ENCODE measurements at places on chromosomes 12 and 14.

GRCh38 chr12:115407723-115408122 is 723.7 kb upstream of the TBX3 start:
- no peak for DNase-seq

- no peak for DNase-seq
Measured at GRCh38 chr12:86249851-86250250, 6.3 kb downstream of the MGAT4C start.

DNA sequence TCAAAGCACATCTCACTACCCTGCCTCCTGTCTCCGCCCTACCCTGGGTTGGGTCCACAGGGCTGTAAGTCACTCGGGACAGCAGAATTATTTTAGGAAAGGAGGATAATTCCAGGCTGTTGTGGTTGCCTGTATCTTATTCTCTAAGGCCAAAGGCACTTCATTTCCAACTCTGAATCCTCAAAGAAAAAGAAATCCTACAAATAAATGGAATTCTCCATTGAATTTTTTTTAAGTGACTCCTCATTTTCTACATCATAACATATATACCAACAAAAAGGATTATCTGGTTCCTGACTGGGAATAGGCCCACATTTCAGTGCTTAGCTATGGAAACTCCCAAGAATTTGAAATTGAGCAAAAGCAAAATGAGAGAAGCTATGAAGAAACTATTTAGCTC is 186.4 kb downstream of the ITPR2 start:
- DNase-seq: no peak

GRCh38 chr12:12899530-12900380 is 8.4 kb downstream of the GPRC5A start:
- DNase-seq: peak; percentile 91

- no peak for DNase-seq
Measured at GRCh38 chr14:100359881-100360280, 36.7 kb downstream of the SLC25A47 start.

DNA sequence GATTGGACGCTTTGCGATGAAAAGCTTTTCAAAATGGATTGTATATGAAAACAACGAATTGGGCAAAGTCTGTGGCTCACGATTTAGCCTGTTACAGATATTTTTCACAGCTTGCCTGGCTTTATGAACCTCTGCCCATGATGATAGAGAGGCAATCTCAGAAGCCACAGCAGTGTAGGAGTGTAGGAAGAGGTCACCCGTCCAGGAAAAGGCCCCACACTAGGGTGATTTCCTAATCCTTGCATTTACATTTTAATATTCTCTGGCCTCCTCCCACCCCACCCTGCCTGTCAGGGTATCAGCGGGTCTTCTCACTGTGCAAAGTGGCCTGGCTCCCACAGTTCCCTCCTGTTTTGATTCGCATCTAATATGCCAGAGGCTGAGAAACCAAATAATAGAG is 81.8 kb upstream of the FOXN3 start:
- no peak for DNase-seq

DNA sequence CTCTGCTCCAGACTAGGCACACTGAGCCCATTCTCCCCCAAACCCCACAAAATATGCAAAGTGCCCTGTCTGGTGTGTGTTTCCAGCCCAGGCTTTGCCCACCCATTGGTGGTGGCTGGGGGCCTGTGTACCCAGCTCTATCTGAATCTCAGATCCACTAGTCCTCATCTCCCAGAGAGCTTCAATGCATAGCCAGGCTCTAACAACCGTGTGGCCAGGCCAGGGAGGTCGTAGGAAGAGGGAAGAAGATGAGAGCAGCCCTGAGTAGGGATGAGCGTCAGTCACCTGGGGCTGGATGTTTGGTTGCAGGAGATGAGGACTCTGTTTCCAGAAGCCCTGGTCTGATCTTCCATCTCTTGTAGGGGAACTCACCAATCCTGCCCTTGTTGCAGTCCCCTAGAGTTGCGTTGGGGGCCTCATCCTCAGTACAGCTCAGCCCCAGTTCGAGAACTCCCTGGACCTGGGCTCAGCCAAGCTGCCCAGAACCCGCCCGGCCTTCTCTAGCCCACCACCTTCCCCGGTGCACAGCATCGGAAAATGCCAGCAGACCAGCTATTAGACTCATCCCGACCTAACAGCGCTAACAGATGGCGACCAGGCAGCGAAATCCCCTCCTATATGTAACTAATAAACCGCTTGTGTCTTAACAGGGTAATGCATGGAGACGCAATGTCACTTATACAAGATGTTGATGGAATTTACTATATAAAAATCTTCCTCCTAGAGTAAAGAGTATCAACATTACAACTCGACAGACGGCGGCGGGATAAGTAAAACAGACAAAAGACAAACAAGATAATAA is 3.2 kb upstream of the LHX5 start:
- DNase-seq: no peak

- no peak for DNase-seq
Measured at GRCh38 chr14:39474416-39474911, 42.2 kb upstream of the FBXO33 start.

DNA sequence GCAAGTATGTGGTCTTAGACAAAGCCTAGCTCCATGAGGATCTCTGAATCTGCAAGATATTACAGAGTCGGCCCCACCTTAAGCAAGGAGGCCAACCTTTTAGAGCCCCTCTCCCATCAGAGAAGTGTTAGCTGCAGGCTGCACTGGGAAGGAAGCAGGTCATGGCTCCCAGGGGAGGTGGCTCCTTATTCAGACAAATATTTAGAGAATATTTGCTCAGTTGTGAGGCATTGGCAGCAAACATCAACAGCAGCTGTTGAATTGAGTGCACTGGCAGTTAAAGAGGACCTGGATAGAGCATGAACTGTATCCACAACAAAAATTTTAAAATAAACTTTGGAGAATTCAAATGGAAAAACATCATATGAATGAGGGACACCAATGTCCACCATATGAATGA is 44.7 kb downstream of the FSCB start:
- DNase-seq: no peak

GRCh38 chr14:39939023-39939422 is 506.8 kb upstream of the FBXO33 start:
- DNase-seq: no peak

GRCh38 chr14:69246331-69246730 is 13.6 kb upstream of the GALNT16 start:
- DNase-seq: no peak

GRCh38 chr12:11641522-11641921 is 8.0 kb upstream of the ETV6 start:
- no peak for DNase-seq

GRCh38 chr12:113244047-113244460 is 22.8 kb downstream of the TPCN1 start:
- no peak for DNase-seq

DNA sequence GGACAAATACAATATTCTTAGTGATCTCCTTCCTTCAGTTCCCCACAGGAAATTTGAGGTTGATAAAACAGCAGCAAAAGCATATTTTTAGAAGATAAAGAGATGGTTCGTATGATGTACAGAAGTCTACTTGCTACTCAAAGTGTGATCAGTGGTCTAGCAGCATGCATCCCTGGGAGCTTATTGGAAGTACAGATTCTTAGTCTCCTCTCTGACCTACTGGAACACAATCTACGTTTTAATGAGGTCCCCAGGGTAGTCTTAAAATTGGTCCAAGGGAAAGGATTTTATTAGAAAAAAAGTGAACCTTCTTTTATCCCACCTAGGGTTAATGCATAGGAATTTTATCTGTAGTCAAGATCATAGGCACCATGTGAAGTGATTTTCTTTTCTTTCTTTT is 703.4 kb downstream of the NRXN3 start:
- no peak for DNase-seq

All from activated naive CD4-positive, alpha-beta T cell treated with anti-CD3 and anti-CD28 coated beads for 36 hours (primary cell).